ENCODE measurements at places on chromosomes 13 and 19.

DNA sequence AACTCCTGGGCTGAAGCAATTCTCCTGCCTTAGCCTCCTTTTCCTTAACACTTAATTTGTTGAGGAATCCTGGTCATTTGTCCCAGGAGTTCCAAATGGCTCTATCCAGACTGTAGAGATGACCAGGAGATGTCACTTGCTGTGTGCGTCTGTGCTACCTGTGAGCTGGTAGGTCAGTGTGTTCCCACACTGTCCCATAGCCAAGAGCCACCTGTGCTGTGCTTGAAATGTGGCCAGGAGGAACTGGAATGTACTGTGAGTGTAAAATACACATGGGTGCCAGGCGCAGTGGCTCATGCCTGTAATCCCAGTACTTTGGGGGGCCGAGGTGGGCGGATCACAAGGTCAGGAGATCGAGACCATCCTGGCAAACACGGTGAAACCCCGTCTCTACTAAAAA is 29.4 kb upstream of the KDM4B start:
- no peak for DNase-seq

DNA sequence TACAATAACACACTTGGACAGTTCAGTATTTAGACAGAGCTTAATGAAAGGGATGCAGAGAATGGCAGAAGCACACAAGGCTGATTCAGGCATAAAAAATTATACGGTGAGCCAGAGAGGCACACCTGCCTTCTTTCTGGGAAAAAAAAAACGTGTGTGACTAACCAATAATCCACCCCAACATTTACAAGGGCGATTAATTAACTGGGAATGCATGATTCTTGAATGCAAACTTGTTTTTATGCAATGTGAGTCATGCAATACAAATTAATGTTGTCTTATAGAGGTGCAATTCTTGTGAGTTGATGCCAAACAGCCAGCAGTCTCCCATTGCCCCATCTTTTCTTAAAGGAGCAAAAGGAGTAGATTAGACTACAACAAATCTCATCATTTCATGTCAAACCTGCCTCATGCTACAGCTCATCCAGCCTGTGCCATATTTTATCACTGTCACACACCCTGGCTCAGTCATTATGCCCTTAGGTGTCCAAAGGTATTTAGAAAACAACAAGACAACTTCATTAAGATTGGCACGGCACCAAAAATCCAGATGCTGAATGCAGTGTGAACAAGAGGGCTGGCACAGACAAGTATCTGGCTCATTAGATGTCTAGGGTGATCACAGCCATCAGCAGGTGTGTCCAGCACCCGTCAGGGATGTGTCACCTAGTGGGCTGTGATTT is 721.1 kb downstream of the EFNB2 start:
- no peak for DNase-seq

GRCh38 chr13:29453617-29454011 is 141.9 kb downstream of the SLC7A1 start:
- no peak for DNase-seq

- peak; percentile 65 for DNase-seq
These were observed 100.3 kb upstream of the WASF3 start for GRCh38 chr13:26457212-26457611.

GRCh38 chr19:6066661-6067646 is 43.3 kb downstream of the RFX2 start:
- peak; percentile 71 for DNase-seq

DNA sequence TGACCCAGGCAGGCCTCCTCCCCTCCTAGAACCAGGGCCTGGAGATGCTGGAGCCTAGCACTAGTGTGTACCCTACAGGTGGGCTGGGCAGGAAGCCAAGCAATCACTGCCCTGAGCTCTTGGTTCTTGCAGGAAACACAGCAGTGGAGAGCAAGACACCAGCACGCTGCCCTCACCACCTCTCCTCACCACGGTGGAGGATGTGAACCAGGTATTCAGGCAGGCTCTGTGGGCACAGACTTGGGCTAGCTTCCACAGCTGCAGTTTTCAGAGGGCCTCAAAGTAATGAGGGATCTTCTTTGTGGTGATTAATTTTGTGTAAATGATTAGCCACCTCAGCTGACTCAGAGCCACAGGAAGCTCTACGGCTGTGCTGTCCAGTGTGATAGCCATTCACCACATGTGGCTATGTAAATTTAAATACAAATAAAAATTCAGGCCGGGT is 13.6 kb upstream of the GPI start:
- no peak for DNase-seq
